Stimulated activated CD8-positive, alpha-beta memory T cell treated with anti-CD3 and anti-CD28 coated beads, Interleukin-12 subunit alpha, Interleukin-12 subunit beta, amount 100 ng/mL, for 1 hour (primary cell): ENCODE measurements at places on chromosomes 1 and 21.

DNA sequence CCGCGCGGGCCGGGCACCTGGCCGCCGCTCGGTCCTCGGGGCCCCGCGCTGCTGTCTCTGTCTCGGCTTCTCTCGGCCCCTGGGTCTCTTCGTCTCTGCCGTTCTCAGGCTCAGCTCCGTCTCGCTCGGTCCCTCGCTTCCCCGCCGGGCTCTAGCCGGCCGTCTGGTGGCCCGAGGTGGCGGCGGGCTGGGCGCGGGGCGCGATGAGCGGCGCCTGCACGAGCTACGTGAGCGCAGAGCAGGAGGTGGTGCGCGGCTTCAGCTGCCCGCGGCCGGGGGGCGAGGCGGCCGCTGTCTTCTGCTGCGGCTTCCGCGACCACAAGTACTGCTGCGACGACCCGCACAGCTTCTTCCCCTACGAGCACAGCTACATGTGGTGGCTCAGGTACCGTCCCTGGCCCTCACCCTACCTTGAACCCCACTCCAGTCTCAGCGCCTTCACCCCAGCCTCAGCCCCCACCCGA lies 355 bp downstream of the SHISAL2A start:
- no peak for DNase-seq

- no peak for DNase-seq
Observed at GRCh38 chr1:202162418-202163280, 2.2 kb upstream of the PTPN7 start.

DNA sequence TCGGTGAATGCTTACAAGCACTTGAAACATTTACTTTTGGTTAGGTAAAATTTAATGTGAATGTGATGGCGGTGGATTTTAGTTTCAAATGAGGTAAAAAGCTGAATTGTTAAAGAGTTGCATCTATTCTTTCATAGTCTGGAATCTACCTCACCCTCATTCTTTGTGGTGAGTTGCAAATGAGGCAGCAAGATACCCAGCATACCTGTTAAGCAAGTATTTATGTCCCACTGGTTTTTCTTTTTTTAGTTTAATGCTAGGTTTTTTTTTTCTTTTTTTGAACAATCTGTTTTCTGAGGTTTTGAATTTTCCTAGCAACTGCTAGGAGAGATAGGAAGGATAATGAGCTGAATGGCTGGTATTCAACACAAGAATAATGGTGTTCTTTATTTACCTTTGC lies 127.9 kb upstream of the CACYBP start:
- DNase-seq, result no peak

DNA sequence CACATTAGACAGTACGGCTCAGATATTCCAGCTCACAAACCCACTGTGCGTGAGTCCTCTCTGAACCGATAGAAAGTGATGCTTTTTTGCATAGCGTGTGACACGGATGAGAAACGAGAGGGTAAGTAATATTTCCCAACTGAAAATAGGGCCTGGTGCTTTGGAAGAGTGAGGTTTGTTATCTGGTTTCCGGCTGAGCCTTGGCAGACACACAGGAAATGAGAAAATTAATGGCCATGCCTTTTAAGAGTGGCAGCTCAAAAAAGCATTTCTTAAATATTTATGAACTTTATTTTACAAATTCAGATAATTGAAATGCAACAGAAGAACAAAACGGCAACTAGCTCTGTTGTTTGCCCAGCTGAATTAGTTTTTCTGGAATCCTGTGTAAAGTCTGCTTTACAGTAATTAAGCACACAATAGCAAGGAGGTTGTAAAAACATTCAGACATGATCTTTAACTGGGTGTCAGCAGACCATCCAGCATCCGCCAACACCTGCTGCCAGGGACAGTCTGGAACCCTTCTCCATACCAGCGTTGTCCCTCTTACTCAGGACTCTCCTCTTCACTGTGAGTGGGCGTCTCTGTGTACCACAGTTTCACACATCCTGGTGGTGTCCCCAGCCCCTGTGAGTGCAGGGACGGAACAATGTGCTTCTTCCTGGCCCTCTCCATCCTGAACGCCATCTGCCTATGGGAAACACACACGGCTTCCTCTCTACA lies 155.4 kb downstream of the PGBD5 start:
- no peak for DNase-seq

DNA sequence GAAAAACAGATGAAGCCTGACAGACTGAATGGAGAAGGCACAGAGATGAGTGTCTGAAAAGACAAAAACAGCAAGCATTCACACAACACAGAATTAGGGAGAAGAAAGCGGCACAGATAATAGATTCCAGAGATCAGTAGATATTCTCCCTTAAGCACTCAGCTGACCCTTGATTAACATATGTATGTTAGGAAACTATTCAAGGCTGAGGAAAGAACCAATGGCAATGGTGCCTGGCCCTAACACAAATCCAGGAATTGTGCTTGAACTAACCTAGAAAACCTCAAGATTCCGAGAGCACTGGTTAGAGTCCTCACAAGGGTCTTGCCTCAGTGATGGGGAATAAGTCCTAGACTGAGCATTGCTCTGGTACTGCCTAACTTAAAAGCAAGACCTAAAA lies 30.9 kb downstream of the KCNT2 start:
- DNase-seq, result no peak

DNA sequence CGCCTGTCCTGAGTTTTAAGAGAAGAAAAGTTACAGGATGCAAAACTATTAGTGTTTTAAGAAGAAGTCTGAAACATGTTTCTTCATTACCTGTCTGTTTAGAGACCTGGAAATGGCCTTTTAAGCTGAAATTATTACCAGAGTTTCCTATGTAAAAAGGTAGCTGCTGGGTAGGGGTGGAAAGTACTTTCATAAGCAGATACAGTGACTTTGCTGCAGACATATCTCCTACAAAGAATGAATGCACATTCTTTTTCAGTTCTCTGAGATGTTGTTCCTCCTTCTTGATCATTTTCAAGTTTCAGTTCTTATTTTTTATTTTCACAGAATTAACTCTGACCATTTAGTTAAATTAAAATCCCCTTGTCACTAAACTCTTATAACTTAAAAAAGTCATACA lies 1329.6 kb downstream of the KCNT2 start:
- DNase-seq, result no peak

GRCh38 chr1:85417017-85417416 lies 47.9 kb downstream of the DDAH1 start:
- DNase-seq, result no peak

- no peak for DNase-seq
Observed at GRCh38 chr21:34061983-34062382, 11.4 kb upstream of the MRPS6 start.

- DNase-seq, result no peak
Observed at GRCh38 chr1:222204475-222204874, 343.4 kb downstream of the HHIPL2 start.

DNA sequence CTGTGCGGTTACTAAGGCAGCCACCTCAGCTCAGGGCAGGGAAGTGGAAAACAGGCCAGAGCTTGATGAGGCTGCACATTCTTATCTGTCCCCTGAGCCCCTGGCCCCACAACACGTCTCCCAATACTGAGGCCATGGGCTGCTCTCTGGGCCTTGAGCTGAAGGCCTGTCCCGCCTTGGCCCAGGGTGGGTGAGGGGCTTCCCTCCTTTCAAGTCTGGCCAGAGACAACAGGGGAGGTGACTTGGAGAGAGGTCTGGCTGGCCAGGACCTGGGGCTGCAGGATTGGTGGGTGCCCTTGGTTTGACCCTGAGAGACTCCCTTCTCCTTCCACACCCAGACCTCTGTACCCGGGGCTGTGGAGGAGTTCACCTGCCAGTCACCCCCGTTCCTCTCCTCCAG lies 563.8 kb downstream of the PTPRU start:
- DNase-seq, result no peak

DNA sequence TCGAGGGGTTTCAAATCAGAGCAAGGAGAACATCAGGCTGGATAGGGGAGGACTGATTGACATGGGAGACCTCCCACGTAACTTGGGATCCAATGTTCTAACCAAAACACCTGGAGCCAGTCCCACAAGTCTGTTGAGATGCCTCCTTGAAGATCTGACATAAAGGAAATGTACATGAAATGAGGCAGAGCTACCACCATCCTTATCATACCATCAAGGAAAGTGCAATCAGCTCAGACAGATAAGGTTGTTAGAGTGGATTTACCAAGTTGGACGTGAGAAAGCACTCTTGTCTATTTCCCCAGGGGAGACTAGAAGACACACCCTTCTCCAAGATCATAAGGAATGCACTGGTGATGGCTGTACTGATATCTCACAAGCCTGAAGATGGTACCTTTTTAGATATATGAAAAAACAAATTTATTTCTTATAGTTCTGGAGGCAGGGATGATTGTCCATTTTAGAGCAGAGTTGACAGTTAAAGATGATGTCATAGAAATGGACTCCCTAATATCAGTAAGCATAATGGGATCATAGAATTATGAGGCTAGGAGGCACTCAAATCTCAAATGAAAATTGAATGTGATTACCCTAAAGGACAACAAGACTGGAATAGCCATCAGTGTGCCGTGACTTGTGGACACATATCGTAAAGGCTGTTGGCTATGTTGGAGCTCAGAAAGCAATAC lies 129.1 kb upstream of the RAB4A start:
- no peak for DNase-seq

DNA sequence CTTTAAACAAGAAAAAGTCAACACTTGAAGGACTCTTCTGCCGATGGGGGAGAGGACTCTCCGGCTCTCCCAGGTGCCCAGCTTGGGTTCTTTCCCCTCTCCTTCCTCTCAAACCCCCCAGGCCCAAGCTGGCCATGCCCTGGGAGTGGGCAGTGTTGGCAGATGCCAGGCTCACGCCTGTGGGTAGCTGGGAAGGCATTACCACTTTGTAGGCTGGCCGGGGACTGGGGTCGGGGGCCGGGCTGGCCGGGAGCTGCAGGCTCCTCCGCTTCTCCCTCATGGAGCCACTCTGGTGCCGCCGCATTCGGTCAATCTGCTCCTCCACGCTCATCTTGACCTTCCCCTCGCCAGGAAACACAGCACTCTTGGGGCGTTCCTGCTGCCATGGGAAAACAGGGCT lies 16.4 kb upstream of the GOLT1A start:
- no peak for DNase-seq

- no peak for DNase-seq
Observed at GRCh38 chr1:236810018-236810417, 14.9 kb downstream of the MTR start.

DNA sequence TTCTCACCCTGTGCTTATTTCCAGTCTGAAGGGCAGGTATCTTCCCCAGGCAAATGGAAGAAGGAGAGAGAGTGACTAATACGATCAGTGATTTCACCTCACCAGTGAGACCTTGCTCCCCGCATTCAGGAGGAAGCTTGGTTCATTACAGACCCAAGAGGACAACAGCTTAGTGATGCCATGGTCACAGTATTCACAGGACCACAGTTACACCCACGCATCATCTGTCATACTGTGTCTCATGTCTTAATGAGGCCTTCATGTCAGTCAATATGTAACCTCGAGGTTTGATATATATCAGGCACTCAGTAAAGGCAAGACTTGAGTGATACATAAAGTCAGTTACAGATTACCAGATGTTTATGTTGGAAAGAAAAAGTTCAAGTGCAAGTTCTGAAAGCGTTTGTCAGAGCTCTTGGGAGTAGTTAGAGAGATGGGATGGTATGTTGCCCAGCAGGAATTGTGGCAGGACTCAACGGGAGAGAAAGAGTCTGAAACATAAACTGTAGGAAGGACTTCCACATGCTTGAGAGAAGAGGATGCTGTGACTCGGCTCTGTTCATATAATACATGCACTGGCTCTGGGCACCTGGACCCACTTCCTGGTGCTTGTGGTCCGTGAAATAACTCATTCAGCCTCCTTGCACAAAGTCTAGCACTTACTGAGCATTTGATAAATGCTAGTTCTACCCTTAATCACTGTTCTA lies 33.3 kb downstream of the GNPAT start:
- DNase-seq, result no peak

DNA sequence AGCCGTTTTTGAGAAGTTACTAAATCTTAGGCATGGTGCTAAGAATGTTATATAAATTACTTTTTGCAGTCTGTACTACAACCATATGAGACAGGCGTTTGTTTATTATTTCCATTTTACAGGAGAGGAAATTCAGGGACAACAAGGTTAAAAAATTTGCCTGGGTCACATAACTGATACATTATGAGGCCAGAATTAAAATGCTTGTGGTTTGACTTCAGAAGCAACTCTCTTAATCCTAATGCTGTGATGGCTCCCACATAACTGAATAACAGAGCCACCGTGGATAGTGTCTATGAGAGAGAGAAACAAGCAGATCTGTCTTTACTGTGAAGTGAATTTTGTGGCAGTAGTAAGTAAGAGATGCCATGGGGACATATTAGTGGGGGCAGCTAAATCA lies 184.9 kb downstream of the NCAM2 start:
- DNase-seq, result no peak

DNA sequence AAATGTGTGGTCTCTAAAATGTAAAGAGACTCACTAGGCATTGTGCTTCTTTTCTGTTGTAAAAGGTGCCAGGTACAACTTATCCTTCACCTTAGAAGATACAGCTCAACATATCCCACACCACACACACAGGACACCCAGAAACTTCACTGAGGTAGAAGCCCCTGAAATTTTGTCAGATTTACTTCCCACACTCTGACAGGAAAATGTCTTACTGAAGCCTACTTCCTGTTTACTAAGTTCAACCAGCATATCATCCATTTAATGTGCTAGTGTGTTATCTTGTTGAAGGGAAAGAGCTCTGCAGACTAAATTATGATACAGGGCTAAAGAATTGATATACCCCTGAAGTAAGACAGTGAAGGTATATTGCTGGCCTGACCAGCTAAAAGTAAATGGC lies 39.9 kb upstream of the INSL5 start:
- DNase-seq, result no peak

- no peak for DNase-seq
Observed at GRCh38 chr1:71770121-71770520, 512.2 kb downstream of the NEGR1 start.

DNA sequence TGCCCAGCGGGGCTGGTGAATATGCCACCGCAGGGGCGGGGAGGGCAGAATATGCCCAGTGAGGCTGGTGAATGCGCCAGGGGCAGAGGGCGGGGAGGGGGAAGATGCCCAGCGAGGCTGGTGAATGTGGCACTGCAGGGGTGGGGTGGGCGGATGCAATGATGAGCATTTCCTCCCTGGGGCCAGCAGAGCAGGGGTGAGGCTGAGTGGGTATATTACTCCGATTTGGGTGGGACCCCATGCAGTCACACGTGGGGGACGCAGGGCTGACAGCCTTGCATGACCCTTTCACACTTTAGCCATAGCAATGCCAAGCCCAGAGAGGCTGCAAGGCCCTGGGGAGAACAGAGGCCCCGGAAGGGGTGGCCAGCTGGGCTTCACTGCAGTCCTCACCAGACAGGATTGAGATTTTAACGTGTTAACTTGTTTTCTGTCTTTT lies 9.3 kb upstream of the SLX9 start:
- DNase-seq, result no peak

GRCh38 chr1:85824066-85824840 lies 116.0 kb upstream of the ZNHIT6 start:
- DNase-seq, result no peak
